ENCODE measurements at places on chromosomes 16 and 17. TPM values are rescaled to one million over a fixed set of nuclear protein-coding genes. Genes with fewer than 3 reads are reported as not detected.
A peak's percentile ranks its signal among the peaks of the same experiment; 100 is the strongest.

DNA sequence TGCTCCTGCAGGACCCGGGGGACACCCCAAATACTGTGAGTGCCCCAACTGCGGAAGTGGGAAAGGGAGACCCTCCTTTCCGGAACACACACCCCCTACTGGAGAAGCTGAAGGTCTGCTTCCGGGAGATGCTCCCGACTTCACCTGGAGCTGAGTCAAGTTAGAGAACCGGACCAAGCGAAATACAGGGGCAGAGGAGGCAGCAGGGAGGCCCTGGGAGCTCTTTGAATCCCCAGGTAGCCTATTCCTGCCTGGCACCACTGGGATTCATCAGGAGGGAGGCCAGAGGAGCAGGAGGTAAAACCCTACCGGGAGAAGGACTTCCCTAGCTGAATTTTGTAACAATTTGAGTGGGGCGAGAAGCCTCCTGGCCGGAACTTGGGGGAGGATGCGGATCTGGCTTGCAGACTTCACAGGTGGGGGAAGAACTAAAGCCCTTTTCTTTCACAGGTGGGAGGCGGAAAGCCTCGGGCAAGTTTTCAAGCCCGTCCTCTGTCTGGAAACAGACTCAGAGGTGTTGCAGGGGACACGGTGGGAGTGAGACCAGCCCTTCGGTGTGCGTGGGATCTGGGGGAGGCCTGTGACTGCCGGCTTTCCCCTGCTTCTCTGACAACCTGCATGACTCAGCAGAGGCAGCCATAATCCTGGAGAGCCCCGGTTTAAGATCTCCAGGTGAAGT is 22.4 kb upstream of the TEKT1 start:
- no peaks in the 10 kb centered on the region for H3K36me3 ChIP-seq
- no peaks in the 10 kb centered on the region for H3K27me3 ChIP-seq
- no peak for DNase-seq
- no peaks in the 10 kb centered on the region for H3K4me1 ChIP-seq

GRCh38 chr17:31132977-31133376 is 38.2 kb downstream of the NF1 start:
- H3K27ac ChIP-seq, result no peak overlapping the region
- peaks cover 4% of the 10 kb centered on the region for H3K4me1 ChIP-seq
- no peak overlapping the region for H3K4me3 ChIP-seq
- DNase-seq, result no peak
- no peaks in the 10 kb centered on the region for H3K36me3 ChIP-seq
- no peaks in the 10 kb centered on the region for H3K27me3 ChIP-seq

GRCh38 chr17:74742978-74743545 is 5.4 kb upstream of the NHERF1 start:
- H3K27me3 ChIP-seq, result peaks cover 15% of the 10 kb centered on the region
- H3K4me1 ChIP-seq, result peaks cover 5% of the 10 kb centered on the region
- DNase-seq, result no peak
- H3K4me3 ChIP-seq, result no peak overlapping the region
- H3K36me3 ChIP-seq, result no peaks in the 10 kb centered on the region
- H3K27ac ChIP-seq, result no peak overlapping the region

DNA sequence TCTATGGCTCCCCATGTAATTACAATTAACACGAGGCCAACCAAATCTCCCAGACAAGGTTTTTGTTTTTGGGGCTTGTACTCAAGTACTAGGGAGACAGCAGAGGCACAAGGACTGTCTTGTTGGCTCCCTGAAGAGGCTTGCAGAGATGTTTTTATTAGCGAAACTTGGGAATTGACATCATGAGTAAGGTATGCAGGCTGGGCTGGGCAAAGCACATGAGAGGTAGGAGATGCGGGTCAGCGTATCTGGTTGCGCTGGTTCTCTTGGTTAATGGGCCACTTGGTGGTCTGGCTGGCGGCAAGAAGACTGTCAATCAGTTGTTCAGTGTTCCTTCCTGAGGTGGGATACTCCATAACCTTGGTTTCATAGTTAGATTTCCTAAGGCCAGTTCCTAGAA is 28.9 kb downstream of the LCMT1 start:
- peak; percentile 14 for DNase-seq
- H3K36me3 ChIP-seq, result peaks cover 29% of the 10 kb centered on the region
- H3K4me1 ChIP-seq, result no peaks in the 10 kb centered on the region
- H3K27me3 ChIP-seq, result no peaks in the 10 kb centered on the region

DNA sequence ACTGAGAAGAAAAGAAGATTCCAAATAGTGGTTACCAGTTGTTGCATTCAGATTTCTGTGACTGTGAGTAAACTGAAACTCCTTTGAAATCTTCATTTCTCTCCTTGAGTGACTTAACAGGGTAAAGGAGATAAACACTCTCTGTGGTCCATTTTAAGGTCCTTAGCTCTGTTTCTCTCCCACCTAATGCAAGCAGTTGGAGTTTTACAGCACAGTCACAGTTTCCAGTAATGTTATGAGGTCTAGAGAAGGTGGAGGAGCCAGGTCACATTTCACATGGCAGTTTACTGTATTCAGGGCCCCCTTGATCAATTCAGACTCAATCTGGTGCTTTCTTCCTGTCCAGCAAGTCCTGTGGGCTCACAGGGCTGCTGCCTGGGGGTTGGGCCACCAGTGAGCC is 32.2 kb upstream of the SLC12A3 start:
- DNase-seq, result no peak
- no peaks in the 10 kb centered on the region for H3K27me3 ChIP-seq
- H3K27ac ChIP-seq, result no peak overlapping the region
- peaks cover 4% of the 10 kb centered on the region for H3K4me1 ChIP-seq

DNA sequence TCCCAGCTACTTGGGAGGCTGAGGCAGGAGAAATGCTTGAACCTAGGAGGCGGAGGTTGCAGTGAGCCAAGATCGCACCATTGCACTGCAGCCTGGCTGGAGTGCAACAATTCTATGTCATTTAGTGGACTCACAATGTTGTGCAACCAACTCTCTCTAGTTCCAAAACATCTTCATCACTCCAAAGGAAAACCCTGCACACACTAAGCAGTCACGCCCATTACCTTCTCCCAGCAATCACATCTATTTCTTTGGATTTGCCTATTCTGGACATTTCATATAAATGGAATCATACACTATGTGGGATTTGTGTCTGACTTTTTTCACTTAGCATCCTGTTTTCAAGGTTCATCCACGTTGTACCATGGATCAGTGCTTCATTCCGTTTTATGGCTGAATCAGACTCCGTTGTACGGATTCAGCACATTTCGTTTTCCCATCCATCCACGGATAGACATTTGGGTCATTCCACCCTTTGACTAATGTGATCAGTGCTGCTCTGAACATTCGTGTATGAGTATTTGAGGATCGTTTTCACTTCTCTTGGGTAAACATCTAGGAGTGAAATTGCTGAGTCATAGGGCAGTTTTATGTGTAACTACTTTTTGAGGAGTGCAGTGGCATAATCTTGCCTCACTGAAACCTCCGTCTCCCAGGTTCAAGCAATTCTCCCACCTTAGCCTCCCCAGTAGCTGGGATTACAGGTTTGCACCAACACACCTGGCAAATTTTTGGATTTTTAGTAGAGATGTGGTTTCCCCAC is 45.4 kb upstream of the EMP2 start:
- H3K36me3 ChIP-seq, result no peaks in the 10 kb centered on the region
- peak; percentile 31 for DNase-seq
- no peak overlapping the region for H3K4me3 ChIP-seq
- H3K27me3 ChIP-seq, result peaks cover 8% of the 10 kb centered on the region
- H3K27ac ChIP-seq, result no peak overlapping the region

DNA sequence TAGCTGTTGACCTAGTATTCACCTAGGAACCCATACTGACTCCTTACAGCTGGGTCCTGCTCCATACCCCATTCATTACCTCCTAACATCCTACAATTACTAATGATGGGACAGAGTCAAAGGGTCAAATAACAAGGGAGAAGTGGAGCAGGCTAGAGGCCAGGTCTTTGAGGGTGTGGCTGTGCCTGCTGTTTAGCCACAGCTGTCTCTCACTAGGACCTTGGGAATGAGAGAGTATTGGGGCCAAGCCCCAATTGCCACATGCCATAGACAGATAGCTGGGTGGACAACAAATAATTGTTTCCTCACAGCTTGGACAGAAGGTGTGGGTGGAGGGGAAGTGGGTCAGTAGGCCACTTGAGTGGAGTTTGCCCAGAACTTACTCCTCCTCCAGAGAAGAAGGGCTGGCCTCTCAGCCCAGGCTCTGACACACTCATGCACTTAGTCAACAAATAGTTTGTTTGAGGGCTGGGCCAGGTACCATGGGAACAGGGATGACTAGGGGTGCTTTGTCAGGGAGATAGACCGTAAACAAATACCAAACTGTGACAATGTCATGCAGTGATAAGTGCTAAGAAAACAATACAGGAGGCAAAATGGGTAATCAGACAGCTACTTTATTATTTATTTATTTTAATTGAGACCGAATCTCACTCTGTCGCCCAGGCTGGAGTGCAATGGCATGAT is 10.2 kb upstream of the CENPT start:
- DNase-seq, result peak; percentile 92
- no peak overlapping the region for H3K4me3 ChIP-seq
- H3K4me1 ChIP-seq, result peaks cover 21% of the 10 kb centered on the region
- no peak overlapping the region for H3K27ac ChIP-seq
- peaks cover 17% of the 10 kb centered on the region for H3K36me3 ChIP-seq
- H3K27me3 ChIP-seq, result no peaks in the 10 kb centered on the region

DNA sequence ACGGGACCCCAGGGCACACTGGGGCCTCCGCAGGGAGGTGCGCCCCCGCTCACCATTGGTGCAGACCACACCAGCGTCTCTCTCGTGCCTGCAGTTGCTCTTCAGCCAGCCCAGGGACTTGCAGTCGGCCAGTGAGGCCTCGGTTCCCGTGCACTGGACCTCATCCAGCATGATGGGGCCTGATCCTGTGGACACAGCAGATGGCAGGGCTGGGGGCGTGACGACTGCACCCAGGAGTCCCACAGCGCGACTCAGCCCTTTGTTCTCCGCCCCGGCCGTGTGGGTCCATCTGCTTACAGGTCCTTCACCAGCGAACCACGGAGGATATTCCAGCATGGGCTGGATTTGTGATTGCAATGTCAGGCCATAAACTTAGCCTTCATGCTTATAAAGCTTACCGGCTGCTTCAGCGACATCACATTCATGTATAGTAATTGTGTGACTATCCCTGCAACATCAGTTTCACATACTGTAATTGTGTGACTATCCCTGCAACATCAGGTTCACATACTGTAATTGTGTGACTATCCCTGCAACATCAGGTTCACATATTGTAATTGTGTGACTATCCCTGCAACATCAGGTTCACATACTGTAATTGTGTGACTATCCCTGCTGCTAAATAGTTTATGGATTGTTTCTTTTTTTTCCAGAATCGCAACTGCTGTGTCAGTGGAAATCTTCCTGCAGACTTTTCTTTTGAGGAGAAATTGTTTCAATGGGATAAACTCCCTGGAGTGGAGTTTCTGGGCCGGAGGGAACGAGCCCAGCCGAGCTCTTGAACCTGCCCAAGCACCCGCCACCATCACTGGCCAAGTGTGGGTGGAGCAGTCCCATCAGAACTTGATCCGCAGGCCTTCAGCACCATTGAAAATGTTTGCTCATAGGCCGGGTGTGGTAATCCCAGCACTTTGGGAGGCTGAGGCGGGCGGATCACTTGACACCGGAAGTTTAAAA is 4.8 kb downstream of the LGALS3BP start:
- H3K4me1 ChIP-seq, result peaks cover 32% of the 10 kb centered on the region
- peak overlapping the region; percentile 6 for H3K4me3 ChIP-seq
- no peaks in the 10 kb centered on the region for H3K27me3 ChIP-seq
- peak; percentile 84 for DNase-seq
- peaks cover 8% of the 10 kb centered on the region for H3K36me3 ChIP-seq
- peak overlapping the region; percentile 66 for H3K27ac ChIP-seq

- no peak overlapping the region for H3K4me3 ChIP-seq
- DNase-seq, result no peak
- H3K36me3 ChIP-seq, result peaks cover 21% of the 10 kb centered on the region
- no peaks in the 10 kb centered on the region for H3K27me3 ChIP-seq
- H3K4me1 ChIP-seq, result peaks cover 31% of the 10 kb centered on the region
Observed at GRCh38 chr17:2170023-2170422, 115.1 kb downstream of the HIC1 start.

- peaks cover 51% of the 10 kb centered on the region for H3K4me1 ChIP-seq
- peak; percentile 94 for DNase-seq
- H3K36me3 ChIP-seq, result peaks cover 8% of the 10 kb centered on the region
- peak overlapping the region; percentile 90 for H3K27ac ChIP-seq
- no peaks in the 10 kb centered on the region for H3K27me3 ChIP-seq
- no peak overlapping the region for H3K4me3 ChIP-seq
Observed at GRCh38 chr16:70746040-70746707, 54.8 kb downstream of the VAC14 start.

DNA sequence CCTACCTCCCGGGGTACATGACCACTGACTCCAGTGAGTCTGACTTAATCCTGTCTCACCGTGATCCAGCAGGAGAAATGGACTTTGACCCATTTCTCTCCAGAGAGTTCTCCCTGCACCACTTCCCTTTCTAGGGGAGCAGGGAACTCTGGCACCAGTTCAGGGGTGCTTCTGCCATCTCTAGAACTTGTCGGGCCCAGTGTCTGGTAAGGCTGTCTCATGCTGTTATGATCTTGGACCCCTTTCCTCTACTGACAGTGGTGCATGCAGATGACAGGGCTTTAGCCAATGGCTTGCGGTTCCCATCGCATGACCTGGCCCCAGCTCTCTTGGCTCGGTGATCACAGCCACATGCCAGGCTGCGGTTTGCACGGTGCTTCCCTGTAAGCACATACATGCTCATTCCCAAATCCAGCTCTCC is 62.0 kb downstream of the SLC39A11 start:
- no peak overlapping the region for H3K4me3 ChIP-seq
- peak; percentile 24 for DNase-seq
- no peaks in the 10 kb centered on the region for H3K27me3 ChIP-seq
- H3K27ac ChIP-seq, result no peak overlapping the region
- H3K4me1 ChIP-seq, result peaks cover 11% of the 10 kb centered on the region

- no peaks in the 10 kb centered on the region for H3K36me3 ChIP-seq
- no peak overlapping the region for H3K4me3 ChIP-seq
- no peak overlapping the region for H3K27ac ChIP-seq
- peaks cover 2% of the 10 kb centered on the region for H3K4me1 ChIP-seq
- peak; percentile 83 for DNase-seq
- H3K27me3 ChIP-seq, result no peaks in the 10 kb centered on the region
Observed at GRCh38 chr16:82990155-82990554, 363.4 kb downstream of the CDH13 start.

DNA sequence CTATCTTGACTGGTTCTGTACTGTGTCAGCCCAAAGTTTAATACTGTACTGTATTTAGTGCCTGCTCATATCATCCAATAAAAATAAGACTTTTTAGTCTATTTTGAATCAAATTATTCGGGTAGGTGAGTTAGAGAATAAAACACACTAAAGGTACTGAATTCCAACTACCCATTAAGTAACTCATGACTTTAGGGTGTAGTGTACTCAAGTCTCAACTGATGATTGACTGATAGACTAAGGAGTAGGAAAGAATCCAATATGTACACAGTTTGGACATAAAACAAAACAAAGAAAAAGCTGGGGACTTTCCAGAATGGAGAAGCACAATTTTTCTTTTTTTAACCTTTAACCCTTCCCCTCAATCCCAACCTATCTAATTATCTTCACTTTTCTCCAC is 4.1 kb downstream of the EZH1 start:
- H3K36me3 ChIP-seq, result no peaks in the 10 kb centered on the region
- 0 out of 2 replicates have a peak, but pooled peaks cover 2% of the 10 kb centered on the region for H3K4me1 ChIP-seq
- no peak for DNase-seq
- H3K27me3 ChIP-seq, result no peaks in the 10 kb centered on the region
- H3K27ac ChIP-seq, result no peak overlapping the region
- no peak overlapping the region for H3K4me3 ChIP-seq

- H3K27ac ChIP-seq, result no peak overlapping the region
- no peaks in the 10 kb centered on the region for H3K36me3 ChIP-seq
- no peak for DNase-seq
- H3K27me3 ChIP-seq, result no peaks in the 10 kb centered on the region
Observed at GRCh38 chr17:43327834-43328420, 70.9 kb upstream of the ARL4D start.

Gene NTN3
- total RNA-seq, result 0.18 TPM

Gene TP53TG3F
- not detected for total RNA-seq

Gene ANKFY1
- 43.9 TPM for total RNA-seq

Gene HSD11B2
- not detected for total RNA-seq

Measured in IMR-90 (cell line).